NCI-H526 (cell line): ENCODE measurements at places on chromosomes 3 and 15.

DNA sequence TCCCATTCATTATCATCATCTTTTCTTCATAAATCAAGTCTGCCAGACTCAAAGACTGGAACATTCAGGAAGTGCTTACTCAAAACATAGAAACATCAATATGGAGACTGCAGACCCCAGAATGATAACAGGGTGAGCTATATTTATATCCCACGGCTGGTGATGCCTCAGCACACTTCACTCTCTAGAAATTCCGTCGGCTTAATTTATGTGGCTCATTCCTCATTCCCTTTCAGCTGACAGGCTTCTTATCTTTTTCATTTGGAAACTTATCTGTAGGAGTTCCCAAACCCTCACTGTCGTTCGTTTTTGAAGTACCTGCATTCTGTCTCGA lies 45.5 kb downstream of the RFTN1 start:
- no peak for DNase-seq

DNA sequence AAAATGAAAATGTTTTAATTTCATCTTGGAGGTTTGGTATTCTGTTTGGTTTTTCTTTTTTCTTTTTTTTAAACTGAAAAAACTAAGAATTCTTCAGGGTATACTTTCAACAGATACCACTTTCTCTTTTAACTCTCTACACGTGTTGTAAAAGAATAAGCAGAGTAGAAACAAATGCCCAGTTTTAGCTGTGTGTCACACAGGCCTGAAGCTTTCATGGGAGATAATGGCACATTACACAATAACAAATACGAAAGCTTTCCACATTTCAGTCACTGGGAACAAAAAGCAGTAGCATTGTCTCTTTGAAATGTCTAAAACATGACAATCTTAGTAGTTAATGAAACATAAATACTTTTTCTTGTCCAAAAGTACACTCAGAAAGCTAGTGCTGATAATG lies 818.5 kb downstream of the TBL1XR1 start:
- no peak for DNase-seq

GRCh38 chr15:63381301-63382204 lies at the start of gene CA12:
TSS of gene CA12 (minus strand) at chr15:63381846. CDS start at chr15:63381720, 126 bp downstream.
- DNase-seq, result peak; percentile 80

DNA sequence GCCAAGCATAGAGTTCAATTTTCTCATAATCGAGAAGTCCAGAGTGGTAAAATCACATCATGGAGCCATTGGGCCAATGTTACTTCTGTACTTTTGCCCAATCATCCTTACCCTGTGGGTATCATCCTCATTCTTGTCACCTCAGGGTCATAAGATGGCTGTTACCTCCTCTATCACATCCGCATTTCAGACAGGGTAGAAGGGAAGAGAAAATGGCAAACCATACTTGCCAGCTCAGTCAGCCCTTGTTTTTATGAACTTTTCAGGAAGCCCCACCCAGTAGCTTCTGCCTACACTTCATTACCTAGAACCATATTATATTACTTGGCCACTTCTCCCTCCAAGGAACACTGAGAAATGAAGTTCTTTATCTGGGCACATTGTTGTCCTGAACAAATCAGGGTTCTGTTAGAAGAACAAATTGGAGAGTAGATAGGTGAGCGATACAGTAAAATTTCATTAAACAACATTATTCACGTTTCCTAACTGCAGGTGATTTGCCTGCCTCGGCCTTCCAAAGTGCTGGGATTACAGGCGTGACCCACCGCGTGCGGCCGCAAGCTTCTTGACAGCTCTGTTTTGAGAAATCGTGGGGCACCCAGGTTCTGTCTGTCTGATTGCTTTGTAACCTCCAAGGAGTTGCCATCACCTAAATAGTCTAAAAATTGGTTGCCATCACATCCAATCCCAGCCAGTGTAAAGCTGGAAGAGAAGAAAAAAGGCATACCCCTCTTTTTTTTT lies 34.5 kb upstream of the RPN1 start:
- no peak for DNase-seq

DNA sequence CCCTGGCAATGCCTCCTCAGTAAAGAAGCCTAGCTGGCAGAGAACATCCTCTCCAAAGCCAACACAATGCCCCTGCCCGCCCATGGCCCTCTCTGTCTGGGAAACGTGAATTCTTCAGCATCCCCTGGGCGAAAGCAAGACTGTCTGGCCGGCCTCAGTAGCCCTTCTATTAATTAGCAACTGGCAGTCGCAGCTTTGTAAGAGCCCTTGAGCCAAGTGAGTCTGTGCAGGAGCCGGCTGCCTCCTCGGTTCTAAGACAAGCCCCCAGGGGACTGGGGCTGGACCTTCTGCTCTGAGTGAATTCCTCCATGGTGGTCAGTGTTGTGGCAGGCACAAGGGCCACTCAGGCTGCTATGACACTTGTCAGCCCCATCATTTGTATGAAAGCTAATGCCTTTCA lies 7.4 kb downstream of the HCN4 start:
- DNase-seq, result no peak

DNA sequence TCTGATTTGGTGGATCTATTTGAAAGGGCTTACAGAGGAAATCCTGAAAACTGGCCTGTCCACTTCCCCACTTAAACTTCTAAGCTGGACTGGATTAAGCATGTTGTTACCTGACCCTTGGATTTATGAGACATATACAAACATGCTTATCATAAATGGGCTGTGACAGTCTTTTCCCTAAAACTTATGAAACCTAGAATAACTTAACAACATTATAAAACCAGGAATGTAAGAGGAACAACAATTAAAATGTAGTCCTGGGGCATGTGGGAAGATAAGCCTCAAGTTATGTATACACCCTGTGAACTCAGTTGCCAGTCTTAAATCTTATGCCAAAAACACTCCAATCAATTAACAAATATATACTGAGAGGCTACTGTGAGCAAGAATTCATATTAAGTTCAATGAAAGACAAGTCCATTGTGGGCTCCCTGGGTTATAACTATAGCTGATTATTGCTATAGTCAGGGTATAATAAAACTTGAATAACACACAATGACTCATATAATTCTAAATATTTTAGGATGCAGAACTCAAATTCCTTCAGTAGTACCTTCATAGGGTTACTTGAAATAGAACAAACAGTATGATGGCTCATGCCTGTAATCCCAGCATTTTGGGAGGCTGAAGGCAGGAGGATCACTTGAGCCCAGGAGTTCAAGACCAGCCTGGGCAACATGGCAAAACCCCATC lies 87.2 kb upstream of the PPIB start:
- DNase-seq, result no peak

- no peak for DNase-seq
Observed at GRCh38 chr3:127207727-127208482, 15.0 kb downstream of the PRR23E start.

GRCh38 chr15:83306561-83306960 lies 22.1 kb upstream of the BNC1 start:
- no peak for DNase-seq

DNA sequence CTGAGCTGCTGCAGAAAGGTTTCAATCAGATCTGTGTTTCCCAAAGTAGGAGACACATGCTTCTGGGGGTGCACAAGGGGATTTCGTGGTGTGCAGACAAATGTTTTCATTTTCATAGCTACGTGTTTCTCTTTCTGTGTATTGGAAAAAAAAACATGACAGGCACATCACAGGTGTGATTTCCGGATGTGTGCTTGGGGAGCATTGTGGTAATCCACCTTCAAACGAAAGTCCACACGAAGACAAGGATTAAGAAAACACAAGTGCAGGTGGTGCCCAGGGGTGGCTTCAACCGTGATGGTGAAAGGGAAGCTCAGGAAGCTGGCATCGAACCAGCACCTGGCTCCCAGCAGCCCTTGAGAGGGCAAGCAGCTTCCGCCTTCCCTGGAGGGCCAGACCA lies 164.6 kb upstream of the LINGO1 start:
- DNase-seq, result no peak

DNA sequence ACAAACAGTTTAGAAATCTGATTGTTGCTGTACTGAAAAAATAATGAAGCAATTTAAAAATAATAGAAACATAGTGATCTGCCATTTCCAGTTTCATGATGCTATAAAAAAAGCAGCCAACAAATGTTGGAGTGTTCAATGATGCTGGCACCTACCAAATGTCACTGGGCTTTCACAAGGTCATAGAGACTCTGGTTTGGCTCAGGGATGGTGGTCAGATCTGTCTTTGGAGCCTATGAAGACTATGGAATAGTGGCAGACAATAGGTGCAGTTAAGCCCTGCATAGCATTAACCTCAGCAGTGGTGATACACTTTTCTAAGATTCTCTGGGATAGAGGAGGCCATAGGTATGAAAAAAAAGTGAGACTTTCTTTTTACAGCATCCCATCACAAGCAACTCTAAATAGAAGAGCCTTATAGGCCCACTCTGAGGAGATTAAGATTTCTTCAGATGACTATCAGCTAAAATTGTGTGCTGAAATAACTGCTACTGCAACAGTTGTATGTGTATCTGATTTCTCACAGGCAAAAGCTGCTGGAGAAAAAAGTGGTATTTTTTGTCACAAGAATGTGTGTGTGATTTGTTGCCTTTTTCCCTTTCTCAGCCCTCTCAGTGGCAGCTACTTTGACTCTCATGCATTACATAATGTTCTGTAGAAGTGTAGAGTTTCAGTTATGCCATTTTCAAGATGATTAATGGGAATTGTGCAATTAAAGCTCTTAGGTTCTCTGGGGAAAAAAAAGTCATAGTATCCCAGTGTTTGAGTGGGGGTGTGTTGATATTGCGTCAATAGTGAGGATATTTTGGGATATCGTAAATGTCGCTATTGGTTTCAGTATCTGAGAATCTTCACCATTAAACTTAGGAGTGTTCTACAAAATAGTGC lies 137.4 kb downstream of the MBNL1 start:
- DNase-seq, result peak; percentile 14

GRCh38 chr3:30804984-30805383 lies 89.5 kb downstream of the GADL1 start:
- DNase-seq, result no peak

- no peak for DNase-seq
Observed at GRCh38 chr15:49464522-49464921, 41.5 kb downstream of the FGF7 start.

GRCh38 chr15:78931439-78932257 lies 13.2 kb downstream of the CTSH start:
- DNase-seq, result no peak

- no peak for DNase-seq
Observed at GRCh38 chr3:37054370-37054769, 61.1 kb downstream of the MLH1 start.
